ENCODE measurements at places on chromosomes 6 and 20.

DNA sequence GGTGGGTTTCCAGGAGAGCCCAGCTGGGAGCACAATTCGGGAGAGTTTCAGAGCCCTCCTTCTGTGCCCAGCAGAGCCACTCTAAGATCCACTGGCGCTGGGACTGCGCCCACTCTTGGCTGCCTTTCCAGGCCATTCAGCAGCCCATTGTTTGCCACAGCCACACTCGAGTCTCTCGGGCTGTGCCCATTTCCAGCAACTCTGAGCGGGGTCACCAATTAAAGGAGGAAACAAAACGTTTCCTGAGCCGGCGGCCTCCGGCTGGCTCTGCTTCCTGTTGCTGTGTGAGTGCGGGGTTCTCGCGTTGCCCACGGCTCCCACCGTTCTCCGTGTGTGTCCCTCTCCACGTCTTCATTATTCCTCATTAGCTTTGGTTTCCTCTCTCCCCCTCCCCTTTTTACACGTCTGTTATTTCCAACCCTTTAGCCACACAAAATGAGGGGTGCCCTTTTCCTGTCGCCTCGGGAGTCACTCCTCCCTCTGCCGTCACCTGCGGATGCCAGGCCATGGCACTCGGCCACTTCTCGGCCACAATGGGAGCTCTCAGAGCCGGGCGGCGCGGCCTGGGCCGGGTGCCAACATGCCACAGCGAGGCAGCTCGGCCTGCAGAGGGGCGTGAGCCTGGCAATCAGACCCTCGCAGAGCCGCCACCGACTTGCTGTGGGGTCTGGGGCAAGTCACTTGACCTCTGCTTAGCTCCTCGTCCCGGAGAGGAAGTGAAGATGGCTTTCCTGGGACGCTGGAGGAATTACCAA, 94.3 kb upstream of the NKX2-2 start:
- no peak for DNase-seq

DNA sequence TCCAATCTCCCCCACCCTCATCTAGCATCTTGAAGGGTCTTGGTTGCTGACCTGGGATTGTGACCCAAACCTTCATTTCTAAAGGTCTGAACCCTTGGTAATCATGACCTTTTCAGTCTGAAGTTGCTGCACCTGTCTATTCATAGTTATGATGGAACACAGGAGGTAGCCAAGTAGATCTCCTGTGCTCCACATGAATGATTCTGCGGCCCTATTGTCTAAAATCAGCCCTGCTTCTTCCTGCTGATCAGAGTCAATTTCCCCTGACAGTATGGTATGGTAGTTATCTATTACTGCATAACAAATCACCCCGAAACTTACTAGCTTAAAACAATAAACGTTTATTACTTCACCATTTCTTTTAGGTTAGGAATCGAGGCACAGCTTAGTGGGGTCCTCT, 9.0 kb downstream of the OR2B6 start:
- no peak for DNase-seq

- DNase-seq = peak; percentile 78
Measured at GRCh38 chr20:35237486-35237885, 11.0 kb downstream of the MMP24 start.

DNA sequence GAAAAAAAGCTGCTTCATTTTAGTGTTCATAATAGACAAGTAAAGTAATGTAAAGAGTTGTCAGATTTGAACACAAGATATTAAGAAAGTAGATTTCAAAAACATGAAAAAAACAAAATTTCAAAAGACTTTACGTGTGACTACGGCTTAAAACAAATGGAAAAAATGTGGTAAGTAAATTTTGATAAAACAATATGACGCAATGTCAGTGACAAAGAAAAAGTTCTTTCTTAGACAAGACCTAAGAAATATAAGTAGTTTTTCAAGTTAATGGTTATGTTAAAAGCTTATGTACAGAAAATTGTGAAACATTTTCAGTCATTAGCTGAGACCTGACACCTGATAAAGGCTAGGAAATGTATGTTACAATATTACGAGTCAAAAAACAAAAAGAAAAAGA, 73.7 kb upstream of the EYS start:
- DNase-seq = no peak

- peak; percentile 18 for DNase-seq
Measured at GRCh38 chr6:116881236-116881635, 4.2 kb downstream of the RFX6 start.

DNA sequence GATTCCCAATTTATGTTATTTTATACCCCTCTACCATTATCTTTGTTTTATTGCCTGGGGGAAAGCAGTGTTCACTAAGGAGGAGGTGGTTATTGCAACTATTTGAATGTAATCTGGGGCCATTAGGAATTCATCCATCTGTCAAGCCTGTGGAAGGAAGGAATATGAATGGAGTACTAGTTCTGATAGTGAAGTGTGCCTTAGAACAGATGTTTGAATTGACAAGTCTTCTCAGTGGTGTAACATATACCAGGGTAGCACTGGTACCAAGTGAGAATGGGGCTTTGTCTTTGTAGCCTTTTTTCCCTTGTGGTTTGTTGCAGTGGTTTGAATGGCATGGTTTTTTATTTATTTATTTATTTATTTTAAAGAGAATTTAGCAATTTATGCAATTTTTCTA, 27.9 kb upstream of the HDAC2 start:
- DNase-seq = no peak

GRCh38 chr6:156376091-156376490, 401.1 kb upstream of the ARID1B start:
- DNase-seq = no peak

GRCh38 chr20:51752343-51752951, 15.7 kb downstream of the ATP9A start:
- no peak for DNase-seq

GRCh38 chr6:113879186-113880096, 22.3 kb downstream of the MARCKS start:
- DNase-seq = peak; percentile 69
